ENCODE measurements at places on chromosomes 2 and 18.

GRCh38 chr2:83899271-83899670 is 559.8 kb downstream of the SUCLG1 start:
- DNase-seq: no peak

DNA sequence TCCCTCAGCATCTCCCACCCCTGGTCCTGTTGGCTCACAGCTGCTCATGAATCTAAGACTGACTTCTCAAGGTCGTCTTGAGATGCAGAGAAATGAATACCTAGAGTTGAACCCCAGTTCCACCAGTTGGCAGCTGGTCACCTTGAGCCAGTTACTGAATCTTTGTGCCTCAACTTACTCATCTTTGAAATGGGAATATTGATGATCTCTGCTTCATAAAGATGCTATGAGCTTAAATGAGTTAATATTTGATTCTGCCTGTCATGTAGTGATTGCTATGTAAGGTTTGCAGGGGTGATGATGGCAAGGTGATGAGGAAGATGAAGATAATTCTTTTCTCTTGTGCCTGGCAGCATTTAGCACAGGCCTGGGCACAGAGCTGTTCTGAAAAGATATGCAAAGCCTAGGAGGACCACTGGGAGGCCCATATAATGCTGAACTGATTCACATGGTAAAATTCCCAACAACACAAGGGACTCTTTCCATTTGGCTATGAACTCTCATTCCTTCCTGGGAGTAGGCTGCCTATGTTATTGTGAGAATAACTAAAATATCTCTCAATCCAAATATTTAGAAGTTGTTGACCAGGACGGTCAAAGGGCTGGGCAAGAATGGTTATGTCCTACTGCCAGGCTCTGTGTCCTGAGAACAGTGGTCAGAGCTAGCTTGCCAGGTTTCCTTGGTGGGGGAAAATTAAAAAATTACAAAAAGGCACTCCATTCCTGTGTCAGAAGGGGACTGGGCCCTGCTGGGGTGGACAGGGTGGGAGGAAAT is 70.9 kb downstream of the APOB start:
- no peak for DNase-seq

DNA sequence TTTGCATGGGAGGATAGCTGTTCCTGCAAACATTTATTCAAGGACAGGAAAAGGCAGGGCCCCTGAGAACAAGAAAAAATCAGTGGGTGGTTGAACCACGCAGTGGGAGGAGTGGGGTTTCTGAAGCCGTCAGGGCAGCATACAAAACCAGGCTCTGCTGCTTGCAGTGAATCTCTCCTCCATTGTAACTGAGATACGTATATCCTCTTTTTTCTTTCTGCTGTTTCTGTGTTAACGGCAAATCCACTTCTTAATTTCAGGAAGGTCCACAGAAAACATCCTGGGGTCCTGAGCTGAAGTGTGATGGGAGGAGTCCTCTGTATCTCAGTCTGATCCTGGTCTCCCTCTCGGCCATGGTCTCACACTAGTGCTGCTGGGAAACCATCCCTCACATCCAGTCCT is 27.2 kb upstream of the KCNF1 start:
- DNase-seq: peak; percentile 20

DNA sequence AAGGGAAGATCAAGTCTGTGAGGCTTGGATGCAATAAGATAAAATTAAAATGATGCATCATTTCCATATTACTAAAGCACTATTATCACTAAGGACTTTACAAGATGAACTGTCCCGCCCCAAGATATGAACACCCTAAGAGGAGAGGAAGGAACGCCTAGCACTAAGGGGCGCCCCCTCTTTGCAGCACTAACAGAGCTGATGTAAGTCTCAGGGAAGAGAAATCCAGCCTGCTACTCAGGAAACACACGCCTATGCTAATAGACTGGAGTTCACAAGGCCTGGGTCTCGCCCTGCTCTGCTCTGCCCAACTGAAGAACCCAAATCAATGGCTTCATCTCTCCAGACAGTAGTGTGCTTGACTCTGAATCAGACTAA is 6.1 kb downstream of the INO80C start:
- no peak for DNase-seq

DNA sequence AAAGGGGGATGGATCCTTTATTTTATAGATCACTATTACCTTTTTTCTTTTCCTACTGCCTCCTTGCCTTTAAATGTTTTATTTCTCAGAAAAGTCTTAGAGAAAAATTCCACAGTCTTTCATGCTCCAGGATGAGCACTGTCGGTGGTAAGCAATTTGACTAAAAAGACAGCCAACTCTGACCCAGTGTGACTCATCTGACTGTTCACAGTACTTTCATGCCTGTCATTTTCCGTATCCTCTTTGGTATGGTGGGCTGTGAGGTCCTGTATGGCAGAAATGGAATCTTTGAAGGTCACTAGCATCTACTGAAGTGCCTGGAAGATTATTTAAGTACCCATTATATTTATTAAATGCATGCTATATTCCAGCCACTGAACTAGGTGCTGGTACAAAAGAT is 2.1 kb upstream of the RFTN2 start:
- DNase-seq: no peak

GRCh38 chr2:177467646-177468045 is 75.1 kb downstream of the AGPS start:
- no peak for DNase-seq

- no peak for DNase-seq
Measured at GRCh38 chr2:98761267-98761781, 30.4 kb upstream of the MGAT4A start.

All from NCI-H1417 treated with DMSO at 0.1 percent for 48 hours (cell line).